ENCODE measurements at places on chromosomes 1 and 21.

DNA sequence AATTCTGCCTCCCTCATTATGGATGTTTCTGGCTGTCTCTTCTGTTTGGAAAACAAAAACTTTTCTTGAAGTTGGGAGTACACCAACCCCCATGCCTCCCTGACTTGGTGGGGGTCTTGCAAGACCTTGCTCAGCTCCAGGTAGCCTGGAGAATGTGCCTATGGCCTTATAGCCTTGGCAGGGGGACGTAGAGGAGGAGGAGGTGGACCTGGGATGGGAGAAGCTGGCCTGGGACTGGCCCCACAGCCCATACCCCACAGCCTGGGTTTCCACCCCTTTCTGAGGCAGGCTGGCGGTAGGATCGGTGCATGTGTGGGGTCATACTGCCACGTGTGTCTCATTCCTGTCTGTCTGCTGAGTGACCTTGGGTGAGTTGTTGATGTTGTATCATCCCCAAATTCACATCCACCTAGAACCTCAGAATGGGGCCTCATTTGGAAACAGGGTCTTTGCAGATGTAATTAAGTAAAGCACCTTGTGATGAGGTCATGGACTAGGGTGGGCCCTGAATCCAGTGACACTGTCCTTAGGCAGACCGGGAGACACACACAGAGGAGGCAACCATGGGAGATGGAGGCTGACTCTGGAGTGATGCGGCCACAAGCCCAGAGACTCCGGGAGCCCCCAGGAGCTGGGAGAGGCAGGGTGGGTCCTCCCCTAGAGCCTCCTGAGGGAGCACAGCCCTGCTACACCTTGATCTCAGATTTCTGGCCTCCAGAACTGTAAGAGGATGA lies 18.5 kb downstream of the OBSCN start:
- no peak for DNase-seq

DNA sequence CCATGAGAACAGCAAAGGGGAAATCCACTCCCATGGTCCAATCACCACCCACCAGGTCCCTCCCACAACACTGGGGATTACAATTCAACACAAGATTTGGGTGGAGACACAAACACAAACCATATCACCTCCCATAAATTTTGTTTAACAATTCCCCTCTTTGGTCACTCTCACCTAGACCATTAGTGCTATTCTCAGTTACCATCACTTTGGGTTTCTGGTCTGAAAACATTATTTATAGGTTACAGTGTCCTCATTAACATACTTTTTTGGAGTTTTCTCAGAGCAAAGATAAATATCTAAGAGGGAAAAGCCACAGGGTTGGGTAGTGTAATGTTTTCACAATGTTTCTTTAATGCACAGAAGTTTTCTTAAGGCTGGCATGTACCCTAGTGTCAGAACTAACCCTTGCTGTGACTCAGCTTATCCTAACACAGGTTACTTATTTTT lies 47.7 kb upstream of the DNAH14 start:
- DNase-seq = peak; percentile 12

DNA sequence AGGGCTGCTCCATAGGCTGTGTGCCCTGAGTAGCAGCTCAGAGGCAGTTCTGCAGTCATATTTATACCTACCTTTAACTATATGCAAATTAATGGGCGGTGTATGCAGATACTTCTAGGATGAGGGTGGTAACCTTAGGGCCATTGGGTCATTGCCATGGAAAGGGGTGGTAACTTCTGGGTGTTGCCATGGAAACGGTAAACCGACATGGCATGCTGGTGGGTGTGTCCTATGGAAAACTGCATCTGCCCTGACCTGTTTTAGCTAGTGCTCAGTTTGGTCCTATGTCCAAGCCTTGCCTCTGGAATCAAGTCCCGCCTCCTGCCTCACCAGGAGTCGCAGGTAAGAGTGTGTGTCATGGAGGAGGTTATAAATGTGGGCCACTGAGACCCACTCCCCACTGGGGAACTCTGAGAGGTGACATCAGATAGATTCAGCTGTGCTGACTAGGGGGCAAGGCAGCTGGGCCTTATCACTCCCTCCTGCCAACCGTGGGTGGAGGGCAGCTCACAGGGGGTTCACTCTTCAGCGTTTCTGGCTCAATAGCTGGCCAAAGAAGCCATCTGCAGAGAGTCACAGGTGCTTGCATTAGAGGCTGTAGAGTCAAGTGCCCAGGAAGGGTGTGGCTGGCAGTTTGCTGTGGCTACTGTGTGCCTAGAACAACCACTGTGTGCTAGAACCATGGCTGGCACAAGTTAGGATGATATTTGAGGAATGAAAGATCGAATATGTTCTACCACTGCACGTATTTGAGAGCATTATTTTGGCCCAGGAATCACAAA lies 19.0 kb downstream of the BACE2 start:
- DNase-seq = no peak

GRCh38 chr1:43565600-43566360 lies 35.1 kb downstream of the PTPRF start:
- DNase-seq = peak; percentile 50
